Ammon's horn (tissue), 1 donor: ENCODE measurements at places on chromosomes 3 and 15.

GRCh38 chr3:171901615-171902312 lies 58.6 kb downstream of the TMEM212 start:
- no peak for DNase-seq

- DNase-seq, result no peak
These were observed 157.2 kb upstream of the TMEM108 start for GRCh38 chr3:132880986-132881385.

DNA sequence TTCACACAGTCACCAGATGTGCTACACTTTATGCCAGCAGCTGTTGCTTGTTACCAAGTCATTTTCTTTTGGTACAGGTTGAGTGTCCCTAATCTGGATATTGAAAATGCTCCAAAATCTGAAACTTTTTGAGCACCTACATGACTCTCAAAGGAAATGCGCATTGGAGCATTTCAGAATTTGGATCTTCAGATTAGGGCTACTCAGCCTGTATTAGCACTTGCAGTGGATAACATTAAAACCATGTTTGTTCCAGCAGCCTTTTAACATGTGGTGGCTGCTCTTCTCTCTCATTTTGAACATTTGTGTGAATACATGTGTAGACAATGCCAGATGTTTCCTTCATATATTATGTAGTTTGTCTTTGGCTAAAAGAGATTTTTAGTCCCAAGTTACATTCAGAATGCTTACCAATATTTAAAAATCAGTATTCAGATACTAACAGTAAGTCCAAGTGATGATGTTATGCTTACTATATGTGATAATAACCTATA lies 230.9 kb upstream of the UBE2E1 start:
- DNase-seq, result no peak

DNA sequence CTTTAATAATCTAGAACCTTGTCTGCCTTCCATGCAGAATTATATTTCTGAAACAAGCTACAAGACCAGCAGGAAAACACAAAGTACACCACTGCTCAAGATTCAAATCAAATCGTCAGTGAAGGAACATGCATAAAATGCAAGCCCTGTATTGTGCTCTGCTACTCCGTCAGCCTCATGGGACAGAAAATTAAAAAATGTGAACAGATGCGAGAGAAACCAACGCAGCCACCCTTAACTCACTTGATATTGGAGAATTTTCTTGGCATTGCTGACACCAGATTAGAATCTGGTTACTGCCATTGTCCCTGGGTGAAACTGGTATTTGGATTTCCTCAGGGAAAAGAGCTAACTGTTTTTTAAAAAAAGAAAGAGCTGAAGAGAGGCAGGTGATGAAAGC lies 23.6 kb downstream of the ANXA2 start:
- no peak for DNase-seq

DNA sequence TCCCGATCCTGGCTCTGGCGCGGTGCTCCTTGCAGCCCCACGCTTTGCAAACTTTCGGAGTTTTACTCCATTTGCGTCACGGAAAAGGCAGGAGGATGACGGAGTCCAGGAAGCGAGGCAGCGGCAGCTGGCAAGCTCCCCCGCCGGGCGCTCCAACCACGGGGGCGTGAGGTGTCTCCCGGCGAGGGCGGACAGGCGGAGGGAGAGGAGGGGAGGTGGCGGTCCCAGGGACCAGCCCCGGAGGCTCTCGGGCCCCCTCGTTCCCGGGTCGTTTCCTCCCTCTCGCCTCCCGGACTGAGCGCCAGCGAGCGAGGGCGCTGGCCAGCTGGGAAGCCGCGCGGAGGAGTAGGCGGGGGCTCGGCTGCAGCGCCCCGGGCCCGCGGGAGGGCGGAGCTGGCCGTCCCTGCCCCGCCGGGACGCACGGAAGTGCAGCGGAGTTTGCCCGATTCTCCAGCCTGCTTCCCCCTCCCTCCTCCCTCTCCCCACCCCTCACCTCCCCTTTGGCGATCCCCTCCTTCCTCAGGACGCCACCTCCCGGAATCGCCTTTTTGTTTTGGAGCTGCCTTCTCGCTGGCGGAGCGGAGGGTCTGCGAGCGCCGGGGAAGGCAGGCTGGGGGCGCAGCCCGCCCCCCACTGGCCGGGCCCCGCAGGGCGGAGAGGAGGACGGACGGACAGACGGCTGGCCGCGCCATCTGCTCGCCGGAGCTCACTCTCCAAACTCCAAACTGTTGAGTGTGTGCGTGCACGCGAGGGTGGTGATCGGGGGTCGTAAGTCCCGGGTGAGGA lies at the start of gene SNX33:
Gene SNX33, plus strand, starts transcription at position 543 of the 786 bp plus-strand sequence. CDS start 1,191 bp downstream, outside the sequence.
- DNase-seq, result peak; percentile 76

DNA sequence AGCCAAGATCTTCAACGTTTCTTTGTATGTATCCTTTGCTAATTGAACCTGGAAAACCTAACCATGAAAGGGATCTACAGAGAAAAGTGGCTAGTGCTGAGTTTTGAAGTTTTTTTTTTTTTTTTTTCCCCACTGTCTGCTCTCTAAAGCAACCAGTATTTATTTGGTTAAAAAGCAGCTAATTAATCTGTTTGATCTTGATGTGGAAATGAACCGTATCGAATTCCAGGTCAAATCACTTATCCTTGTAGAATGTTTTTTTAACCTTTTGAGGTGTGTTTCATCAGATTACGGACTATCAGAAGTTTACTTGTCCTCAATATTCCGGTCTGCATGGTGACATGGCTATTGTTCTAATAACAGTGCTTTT lies 117.2 kb downstream of the FNDC3B start:
- DNase-seq, result no peak

DNA sequence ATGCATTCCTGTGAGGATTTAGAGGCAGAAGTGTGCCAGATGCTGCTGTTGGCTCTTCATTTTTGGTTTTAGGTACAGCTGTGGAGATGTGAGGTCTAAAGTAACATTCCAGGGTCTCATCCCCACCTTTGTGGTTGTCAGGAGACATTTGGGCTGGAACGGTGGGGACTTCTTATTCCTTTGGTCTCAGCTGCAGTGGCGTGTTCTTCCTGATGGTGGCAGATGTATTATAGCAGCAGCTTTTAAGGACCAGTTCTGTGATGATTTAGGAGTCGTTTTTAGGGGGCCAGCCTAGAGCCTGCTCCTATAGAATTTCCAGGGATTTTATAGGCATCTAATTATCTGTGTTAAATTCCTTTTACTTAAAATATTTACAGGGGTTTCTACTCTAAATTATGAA lies 221.0 kb upstream of the EOMES start:
- no peak for DNase-seq

DNA sequence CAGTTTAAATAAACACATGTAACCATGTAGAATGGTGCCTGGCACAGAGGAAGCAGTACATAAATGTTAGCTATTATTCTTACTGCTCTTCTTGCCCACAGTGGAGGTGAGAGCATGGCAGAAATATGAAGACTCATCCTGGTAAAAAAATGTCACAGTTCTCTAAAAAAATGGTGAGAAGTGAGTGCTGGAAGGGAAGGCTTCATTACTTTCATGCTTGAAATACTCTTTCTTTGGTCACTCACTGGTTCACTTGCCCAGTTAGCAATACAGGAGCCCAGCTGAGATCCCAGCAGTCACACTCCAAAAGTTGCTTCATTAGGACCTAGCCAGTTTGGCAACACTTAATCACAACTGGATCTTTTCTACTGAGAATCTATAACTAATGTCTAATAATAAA lies 1017.2 kb downstream of the TUSC7 start:
- no peak for DNase-seq

- DNase-seq, result no peak
These were observed 91.9 kb downstream of the MB21D2 start for GRCh38 chr3:192825657-192826200.

- peak; percentile 53 for DNase-seq
These were observed 97.5 kb downstream of the CHDH start for GRCh38 chr3:53748512-53749271.

DNA sequence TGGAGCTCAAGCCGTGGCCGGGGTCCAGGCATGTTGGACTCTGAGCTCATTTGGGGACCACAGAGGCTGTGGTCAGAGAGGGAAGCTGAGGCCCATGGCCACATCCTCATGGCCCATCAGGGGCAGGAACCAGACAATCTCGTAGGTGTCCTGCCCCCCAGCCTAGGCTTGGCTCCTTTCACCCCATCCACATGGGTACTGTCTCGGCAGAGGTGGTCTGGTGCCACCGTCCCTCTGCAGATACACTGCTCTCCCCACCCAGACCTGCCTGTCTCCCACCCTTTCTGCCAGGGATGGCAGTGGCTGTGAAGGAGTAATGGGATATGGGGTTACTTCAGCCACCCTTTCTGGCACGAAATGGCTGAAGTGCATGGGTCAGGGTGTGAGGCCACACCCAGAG lies 7.9 kb downstream of the PRSS50 start:
- no peak for DNase-seq

DNA sequence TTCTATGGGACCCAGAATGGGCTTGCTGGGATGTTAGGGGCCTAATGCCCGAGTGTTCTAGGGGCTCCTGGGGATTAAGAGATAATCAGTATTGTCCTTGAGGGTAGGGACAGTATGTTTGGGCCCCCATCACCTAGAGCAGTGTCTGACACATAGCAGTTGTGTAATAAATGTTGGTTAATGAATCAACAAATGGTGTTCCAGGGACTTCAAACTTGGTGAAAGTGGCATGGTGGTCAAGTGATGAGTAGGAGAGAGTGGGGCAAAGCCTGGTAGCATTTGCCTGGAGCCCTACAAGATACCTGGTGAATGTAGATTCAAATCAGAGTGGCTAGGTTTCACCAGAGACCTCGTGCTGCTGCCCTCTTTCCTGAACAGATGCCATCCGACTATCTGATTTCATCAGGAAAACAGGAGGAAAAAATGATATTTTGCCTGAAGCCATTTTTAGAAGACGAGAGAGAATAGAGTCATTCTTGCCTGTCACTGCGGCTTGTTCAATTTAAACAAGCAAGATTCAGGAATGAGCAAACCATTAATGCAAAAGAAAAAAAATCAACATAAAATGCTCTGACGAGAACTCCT lies 117.3 kb downstream of the RPL22L1 start:
- no peak for DNase-seq

DNA sequence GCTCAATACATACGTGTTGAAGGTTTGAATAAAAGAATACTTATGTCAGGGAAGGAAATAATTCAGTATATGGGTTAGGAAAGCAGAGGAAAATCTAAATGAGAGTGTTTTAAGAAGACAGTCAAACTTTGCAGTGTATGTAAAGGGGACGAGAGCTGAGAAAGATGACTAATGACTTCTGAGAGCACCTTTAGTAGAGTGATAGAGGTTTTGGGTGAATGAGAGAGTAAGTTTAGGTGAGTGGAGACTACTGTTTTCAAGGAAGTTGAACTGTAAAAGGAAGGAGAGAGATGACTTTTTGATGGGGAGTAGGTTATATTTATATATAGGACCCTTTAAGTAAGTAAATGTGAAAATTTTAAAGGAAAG lies 9.4 kb downstream of the TBC1D23 start:
- DNase-seq, result no peak
